ENCODE measurements at places on chromosomes 6 and 20.

- no peak for DNase-seq
These were observed 150.7 kb downstream of the EDN3 start for GRCh38 chr20:59451066-59451630.

GRCh38 chr6:42260972-42261371, 43.3 kb upstream of the MRPS10 start:
- no peak for DNase-seq

- DNase-seq = no peak
These were observed 108.4 kb downstream of the RTN4IP1 start for GRCh38 chr6:106520711-106521401.

GRCh38 chr20:31693987-31694661, 28.5 kb downstream of the BCL2L1 start:
- DNase-seq = peak; percentile 48

GRCh38 chr6:96542702-96543101, 20.2 kb upstream of the FHL5 start:
- no peak for DNase-seq

GRCh38 chr6:116246089-116246488, 7.8 kb downstream of the TSPYL4 start:
- DNase-seq = no peak

GRCh38 chr6:27980111-27980510, 23.1 kb downstream of the OR2B6 start:
- no peak for DNase-seq

- no peak for DNase-seq
These were observed 109.0 kb downstream of the GJA10 start for GRCh38 chr6:90003069-90003795.

- no peak for DNase-seq
These were observed 165.8 kb upstream of the CITED2 start for GRCh38 chr6:139540276-139540675.

DNA sequence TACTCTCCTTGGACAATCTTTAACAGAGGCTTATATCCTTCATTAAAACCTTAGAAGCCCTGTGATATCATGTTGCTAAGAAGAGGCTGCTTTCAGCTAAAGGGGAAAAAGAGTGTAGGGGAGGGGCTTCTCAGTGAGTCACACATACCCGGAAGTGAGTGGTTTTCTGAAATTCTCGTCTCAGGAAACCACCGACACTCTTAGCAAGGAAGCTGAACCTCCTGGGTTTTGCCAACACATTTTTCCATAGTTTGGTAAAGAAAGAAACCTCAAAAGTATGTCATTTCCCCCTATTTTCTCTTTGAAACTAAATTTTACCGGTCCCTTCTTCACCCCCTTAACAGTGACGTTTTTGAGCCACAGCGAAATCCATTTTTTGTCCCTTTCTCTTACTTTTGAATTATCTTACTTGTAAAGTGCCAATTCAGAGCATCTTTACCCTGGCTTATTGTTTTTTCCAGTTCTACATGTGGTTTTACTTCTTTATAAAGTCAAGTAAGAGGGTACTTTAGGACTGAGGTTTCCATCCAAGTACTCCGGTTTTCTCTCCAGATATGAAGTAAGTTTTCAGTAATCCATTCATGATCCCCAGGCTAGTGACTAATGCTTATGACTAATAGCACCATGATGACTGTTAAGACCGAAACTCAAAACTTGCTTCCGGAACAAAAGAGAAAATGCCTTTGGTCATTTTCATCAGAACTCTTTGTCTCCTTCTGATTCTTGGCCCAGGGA, 219.3 kb downstream of the ARHGAP18 start:
- DNase-seq = peak; percentile 49

DNA sequence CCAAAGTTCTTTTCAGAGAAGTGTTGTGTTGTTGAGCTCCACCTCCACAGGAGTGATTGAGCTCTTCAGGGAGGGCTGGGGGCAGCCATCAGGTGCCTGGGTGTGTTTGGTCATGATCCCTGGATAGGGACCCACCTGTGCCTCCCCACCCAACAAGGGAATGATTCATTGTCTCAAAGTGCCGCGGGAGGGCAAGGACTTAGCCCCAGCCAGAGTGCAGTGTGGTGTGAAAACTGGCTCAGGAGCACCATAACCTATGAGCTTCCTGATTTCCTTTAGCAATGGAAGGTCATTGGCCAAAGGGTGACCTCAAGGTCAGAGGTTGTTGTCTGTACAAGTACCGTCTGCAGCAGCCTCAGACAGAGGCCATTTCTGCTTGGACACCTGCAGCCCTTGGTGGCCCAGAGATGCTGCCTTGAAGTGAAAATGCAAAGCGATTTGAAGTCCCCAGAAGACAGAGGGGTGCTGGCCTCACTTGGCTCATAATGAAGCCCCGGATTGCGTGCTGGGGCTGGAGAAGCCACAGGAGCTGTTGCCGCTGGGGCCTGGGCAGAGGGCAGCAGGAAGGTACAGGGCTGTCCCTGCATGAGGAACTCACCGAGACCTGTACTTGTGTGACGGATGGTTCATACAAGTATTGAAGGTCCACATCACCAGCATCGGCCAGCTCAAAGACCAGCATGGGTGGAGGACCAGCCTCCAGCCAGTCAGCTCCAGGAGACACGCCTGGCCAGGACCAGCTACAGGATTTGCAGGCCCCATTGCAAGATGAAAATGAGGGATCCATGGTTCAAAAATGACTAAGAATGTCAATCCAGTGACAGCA, 100.6 kb upstream of the DUSP22 start:
- DNase-seq = no peak

DNA sequence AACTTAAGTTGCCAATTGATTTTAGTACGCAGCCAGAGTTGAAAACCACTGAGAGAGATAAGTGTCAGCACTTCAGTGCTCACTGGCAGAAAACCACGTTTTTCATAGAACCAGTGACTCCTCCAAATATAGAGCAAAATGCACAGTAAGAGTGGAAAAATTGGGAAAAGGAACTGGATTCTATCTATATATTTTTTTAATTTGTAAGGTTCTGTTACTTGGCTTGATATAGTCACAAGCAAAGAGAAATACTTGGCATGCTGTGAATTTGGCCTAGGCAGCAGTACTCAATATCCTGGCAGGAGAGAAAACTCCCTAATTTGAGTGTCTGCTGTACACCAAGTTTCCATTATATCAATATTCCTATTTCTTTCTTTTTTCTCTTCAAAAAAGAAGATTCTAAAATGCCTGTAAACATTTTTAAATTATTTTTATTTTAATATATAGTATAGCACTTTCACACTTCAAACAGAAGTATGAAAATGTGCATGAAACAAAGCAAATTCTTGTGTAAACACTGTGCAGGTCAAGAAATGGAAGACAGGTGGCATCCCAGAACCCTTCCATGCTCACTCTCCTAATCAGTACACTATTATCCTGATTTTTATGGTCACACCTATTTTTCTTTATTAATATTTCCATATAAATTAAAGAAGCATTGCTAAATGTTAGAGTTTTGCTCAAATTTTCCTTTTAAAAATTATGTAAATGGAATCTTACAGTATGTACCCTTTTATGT, 561.8 kb upstream of the RNF217 start:
- DNase-seq = no peak

Measured in right hindlimb (tissue), 1 donor.